BJ (cell line): ENCODE measurements at places on chromosomes 2 and 18.

- DNase-seq: no peak
These were observed 34.2 kb upstream of the CTDP1 start for GRCh38 chr18:79645291-79645983.

- DNase-seq: peak; percentile 71
These were observed 545 bp downstream of the MPP4 start for GRCh38 chr2:201697899-201698298.

DNA sequence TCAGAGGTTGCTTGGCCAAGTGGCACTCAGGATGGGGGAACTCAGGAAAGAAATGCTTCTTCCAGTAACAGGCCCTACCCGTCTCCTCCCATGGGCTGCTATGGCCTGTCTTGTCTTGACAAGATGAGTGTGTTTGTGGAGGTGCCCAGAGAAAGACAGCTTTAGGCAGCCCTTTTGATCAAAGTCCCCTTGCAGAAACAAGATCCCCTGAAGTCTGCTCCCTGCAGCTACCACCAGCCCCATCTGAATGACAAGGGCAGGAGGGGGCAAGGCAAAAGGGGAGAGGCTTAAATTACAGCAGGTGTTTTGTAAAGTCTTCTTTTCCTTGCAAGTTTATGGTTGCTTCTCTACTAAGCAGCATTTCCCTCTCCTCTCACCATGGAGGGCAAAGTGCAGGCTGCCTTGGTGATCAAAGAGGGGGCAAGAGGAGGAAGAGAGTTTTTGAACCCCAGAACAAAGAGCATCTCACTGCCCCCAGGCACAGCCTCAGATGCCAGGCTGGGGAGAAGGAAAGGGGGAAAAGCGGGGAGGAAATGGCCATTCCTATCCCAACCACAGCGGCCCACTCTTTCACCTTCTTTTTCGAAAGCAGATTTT is 6.7 kb downstream of the EVA1A start:
- DNase-seq: no peak

- DNase-seq: no peak
These were observed 394.0 kb upstream of the HNRNPA3 start for GRCh38 chr2:176818617-176819016.

GRCh38 chr2:219458996-219459395 is 24.4 kb downstream of the SPEG start:
- no peak for DNase-seq

GRCh38 chr2:127149384-127149783 is 42.4 kb upstream of the BIN1 start:
- DNase-seq: peak; percentile 95

DNA sequence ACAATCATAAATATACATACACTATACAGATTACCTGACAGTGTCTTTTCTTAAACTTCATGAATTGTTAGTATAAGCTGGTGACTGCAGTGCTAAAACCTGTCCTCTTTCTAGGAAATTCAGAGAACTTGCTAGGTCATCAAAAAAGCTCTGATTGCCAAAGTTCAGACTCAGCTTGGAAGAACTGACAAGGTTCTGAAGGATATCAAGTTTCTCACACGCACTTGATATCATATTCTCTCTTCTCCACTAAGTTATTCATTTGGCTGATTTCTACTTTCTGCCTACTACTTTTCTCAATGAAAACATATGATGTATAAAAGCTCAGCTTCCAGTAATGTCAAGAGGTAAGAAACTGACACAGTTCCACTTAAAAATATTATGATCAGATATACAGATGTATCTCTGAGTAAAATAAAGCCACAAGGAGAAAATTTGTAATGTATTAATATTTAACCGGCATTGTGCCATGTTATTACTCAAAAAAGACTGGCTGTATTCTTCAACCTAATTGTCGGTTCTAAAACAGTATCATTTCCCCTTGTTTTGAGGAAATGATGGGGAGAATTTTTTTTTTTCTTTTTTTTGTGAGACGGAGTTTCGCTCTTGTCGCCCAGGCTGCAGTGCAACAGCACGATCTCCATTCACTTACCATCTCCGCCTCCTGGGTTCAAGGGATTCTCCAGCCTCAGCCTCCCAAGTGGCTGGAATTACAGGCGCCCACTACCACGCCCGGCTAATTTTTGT is 2.4 kb downstream of the OSBPL1A start:
- DNase-seq: no peak

GRCh38 chr2:176171351-176172006 is 14.4 kb downstream of the HOXD3 start:
- no peak for DNase-seq

- no peak for DNase-seq
These were observed 13.4 kb downstream of the UBXN2A start for GRCh38 chr2:23953625-23954024.

DNA sequence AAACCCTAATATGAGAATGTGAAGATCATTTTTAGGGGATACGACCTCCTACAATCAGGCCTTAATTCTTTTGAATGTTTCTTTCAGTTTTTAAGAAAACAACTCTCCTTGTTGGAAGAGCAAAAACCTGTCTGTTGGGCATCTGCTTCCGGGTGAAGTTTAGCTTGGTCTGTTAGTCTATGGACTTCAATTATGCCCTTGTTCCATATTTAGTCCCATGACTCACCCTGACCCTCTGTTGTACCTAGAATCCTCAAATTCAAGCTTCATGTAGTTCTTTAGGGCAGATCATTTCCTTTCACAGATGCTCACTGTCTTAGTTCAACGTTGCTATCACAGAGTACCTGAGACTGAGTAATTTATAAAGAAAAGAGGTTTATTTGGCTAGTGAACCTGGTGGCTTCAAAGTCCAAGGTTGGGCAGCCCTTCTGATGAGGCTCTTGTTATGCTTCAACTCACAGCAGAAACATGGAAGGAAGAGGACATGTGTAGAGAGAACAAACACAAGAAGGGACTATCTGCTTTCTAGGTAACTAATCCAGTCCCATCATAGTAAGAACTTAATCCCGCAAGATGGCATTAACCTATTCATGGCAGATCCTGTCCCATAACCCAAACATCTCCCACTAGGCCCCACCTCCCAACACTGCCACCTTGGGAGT is 82.5 kb upstream of the SERPINE2 start:
- no peak for DNase-seq

GRCh38 chr2:181526014-181526413 is 68.8 kb downstream of the ITGA4 start:
- no peak for DNase-seq

DNA sequence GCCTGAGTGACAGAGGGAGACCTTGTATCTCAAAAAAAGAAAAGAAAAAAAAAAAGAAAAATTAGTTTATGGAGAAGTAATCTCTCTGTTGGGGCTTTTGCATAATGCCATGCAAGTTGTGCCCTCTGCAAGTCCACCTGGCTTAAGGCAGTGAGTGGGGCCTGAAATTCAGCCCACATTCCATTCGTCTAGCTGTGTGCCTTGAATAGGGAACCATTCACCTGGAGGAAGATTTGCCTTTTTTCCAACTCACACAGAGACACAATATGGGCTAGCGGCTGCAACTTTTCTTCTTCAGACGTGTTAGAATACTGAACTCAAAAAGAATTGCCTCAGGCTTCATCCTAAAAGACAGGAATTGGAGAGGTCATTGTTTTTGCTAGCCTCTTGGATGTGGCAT is 160.0 kb upstream of the STON1 start:
- DNase-seq: no peak

GRCh38 chr2:101106453-101107181 is 44.6 kb downstream of the TBC1D8 start:
- DNase-seq: no peak

DNA sequence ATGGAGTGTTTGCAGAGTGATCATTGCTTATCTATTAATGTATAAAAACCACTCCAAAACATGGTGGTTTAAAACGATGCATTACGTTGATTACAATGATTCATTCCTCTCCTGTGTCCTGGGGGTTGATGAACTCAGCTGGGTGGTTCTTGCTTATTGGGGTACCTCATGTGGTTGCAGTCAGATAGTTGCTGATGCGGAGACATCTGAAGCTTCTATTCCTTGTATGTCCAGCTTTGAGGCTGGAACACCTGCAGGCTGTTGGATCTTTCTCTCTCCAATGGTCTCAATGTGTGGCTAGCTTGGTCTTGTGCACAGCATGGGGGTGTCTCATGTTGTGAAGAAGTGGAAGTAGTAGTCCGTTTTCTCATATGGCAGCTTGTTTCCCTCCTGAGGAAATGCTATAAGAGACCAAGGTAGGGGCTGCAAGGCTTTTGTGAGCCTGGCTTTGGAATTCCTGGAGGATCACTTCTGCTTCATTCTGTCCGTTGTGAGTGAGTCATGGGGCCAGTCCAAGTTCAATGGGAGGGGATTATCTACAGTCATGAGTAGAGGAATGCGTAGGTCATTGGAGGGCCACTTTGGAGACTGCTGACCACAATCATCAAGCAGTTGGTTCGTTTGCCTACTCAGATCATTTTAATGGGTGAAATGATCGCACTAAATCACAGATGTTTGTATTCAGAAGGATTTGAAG is 601.0 kb downstream of the SLC4A3 start:
- DNase-seq: peak; percentile 91

DNA sequence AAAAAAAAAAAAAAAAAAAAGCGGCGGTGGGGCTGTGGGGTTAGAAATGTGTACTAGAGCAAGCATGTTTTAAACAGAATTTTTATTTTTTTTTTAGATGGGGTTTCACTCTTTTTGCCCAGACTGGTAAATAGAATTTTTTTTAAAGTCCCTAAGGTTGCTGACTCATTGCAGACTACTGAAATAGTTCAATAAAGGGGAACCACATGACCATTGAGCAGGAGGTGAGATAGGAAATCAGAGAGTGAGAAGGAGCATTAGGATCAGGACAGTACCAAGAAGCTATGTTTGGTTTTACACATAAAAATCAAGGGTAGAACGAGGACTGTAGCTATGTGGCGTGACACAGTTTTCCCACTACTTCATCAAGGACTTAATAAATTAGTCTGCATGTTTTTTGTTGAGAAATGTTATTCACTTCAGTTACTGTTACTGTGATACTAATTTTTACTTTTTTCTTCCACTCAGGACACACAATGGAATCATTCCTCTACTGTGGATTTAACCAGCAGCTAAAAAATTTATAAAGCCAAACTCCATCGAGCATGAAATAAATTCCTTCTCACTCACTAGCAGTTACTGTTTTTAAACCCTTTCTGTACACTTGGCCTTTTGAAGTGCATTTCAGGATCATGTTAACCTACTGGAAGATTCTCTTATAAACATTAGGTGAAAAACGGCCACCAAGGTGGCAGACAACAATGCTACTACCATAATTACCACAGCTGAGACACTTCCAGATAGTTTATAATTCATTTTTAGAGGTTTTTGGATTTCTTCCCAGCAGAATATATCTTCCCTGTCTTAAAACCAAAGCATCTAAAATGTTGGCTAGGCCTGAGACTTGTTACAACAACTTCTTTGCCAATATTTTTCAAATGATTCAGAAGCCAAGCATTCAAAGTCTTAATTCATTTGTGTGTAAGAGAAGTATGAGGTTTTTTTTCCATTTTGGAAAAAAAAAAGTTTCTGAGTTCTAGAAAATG is 33.2 kb downstream of the LAMA1 start:
- peak; percentile 82 for DNase-seq

- no peak for DNase-seq
These were observed 1506.6 kb downstream of the LRP1B start for GRCh38 chr2:140624200-140624599.

GRCh38 chr2:45352506-45352905 is 258.6 kb downstream of the SRBD1 start:
- no peak for DNase-seq

GRCh38 chr18:44917216-44918141 is 236.8 kb downstream of the SETBP1 start:
- no peak for DNase-seq

DNA sequence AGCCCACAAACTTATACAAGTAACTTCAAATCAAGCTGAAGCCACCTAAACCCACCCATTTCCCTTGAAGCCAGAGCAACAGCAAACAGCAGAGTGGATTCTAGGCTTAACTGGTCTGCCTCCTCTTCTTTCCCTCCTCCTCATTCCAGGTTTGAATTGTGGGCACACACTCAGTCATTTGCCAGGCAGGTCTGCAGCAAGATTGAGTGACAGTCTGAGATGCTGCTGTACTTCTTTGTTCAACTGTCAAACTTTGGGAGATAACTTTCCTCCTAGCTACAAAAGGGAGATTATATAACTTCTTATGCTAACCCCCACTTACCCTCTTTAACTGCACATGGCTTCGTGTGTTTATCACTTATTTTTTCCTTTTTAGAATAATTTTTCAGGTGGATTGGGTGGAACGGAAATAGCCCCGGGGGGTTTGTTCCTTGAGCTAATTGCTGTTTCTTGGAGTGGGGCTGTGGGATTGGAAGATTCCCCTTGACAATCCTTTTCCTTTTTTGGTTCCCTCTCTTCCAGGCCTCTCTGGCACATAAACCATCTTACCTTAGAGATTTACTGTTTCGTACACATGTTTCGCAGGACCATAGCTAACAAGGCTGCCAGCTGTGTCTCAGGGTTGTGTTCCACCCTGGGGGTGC is 55.0 kb downstream of the RNF144A start:
- no peak for DNase-seq

GRCh38 chr2:174682007-174682577 is 82.2 kb downstream of the CHRNA1 start:
- DNase-seq: no peak

DNA sequence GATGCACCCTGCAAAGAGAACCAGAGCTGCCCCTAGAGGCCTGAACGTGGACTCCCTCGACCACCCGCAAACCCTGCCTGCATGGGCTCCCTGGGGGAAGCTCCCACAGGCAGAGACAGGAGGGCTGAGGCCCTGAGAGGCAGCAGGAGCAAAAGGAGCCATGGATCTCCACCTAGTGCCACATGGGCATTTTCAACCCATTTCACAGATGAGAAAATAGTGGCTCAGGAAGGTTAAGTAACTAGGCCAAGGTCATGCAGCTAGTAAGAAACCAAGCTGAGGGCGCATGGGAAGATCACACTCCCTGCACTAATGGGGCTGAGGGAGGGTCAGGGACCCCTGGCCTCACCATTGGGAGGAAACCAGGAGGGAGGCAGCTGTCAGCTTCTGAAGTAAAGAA is 271.7 kb upstream of the RAB6C start:
- DNase-seq: no peak

GRCh38 chr2:1557467-1557820 is 144.2 kb downstream of the TPO start:
- DNase-seq: no peak

GRCh38 chr2:146642066-146642465 is 1202.8 kb upstream of the ACVR2A start:
- DNase-seq: no peak

DNA sequence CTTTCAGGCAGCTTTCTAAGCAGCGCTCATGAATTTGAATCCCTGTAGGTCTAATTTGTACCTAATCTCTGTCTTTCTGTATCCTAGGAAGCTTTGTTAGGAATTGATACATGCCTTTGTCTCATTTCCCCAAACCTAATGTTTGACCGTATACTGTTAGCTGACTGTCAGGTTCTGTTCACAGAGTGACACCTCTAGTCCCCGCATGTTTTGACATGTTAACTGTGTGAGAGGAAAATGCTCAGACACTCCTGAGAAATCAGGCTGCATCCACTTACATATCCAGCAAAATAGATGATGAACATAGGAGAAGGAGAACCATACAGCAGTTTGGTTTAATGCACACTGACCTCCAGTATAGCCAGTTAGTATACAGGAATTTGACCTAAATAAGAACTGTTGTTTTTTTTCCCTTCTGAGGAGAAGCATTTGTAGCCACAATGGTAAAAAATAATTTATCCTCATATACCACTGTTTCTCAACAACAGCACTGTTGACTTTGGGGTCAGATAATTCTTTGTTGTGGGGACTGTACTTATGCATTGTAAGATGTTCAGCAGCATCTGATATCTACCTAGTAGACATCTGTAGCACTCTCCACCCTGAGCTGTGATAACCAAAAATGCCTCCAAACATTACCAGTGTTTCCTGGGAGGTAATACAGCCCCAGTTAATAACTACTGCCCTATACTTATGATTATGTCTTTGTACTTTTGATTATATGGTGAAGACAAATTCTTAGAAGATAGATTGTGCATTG is 130.9 kb downstream of the NCOA1 start:
- no peak for DNase-seq
